ENCODE measurements at places on chromosomes 4 and X.

- DNase-seq: peak; percentile 75
These were observed 41.9 kb downstream of the HADH start for GRCh38 chr4:108031427-108032083.

- DNase-seq: no peak
These were observed 1.6 kb downstream of the MTNR1A start for GRCh38 chr4:186553717-186554116.

GRCh38 chrX:9184211-9184610 is 150.3 kb upstream of the FAM9B start:
- DNase-seq: no peak

GRCh38 chrX:152814048-152814447 is 16.5 kb downstream of the CETN2 start:
- DNase-seq: no peak

GRCh38 chr4:86450861-86451260 is 91.0 kb upstream of the MAPK10 start:
- no peak for DNase-seq

GRCh38 chr4:61202638-61203435 is 2.7 kb downstream of the ADGRL3 start:
- DNase-seq: no peak

- no peak for DNase-seq
These were observed 144.9 kb downstream of the STIM2 start for GRCh38 chr4:27005501-27005900.

- no peak for DNase-seq
These were observed 213.4 kb downstream of the GC start for GRCh38 chr4:71570492-71570891.

GRCh38 chr4:26900765-26901164 is 40.1 kb downstream of the STIM2 start:
- DNase-seq: no peak

- peak; percentile 79 for DNase-seq
These were observed 2.8 kb upstream of the TIFA start for GRCh38 chr4:112288455-112288854.
